Activated effector memory CD4-positive, alpha-beta T cell treated with Interleukin-2 at 50 U/mL for 16 hours (primary cell): ENCODE measurements at places on chromosomes 2 and 18.

DNA sequence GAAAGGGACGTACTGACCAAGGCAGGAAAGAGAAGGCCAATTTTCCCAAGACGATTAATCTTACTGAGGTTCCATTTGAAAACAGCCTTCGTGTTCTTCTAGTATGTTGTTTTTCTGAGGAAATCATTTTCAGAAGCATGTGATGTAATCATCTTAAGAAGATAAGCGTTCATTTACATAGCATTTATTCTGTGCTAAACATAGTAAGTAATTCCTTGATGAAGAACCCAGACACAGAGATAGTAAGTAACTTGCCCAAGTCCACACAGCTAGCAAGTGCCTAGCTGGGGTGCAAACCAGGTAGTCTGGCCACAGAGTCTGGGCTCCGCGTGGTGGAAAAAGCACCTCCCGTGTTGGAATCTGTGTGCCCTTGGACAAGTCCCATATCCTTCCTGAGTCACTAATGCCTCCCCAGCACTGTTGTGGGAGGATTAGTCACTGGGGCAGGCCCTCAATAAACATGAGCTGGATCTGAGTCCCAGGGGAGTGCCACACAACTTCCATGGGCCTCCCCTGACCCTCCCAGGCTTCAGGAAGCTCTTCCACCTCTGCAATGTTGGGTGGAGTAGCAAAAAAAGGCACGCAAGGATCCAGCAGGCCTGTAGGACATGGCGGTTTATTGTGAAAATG, 26.9 kb upstream of the ASAP2 start:
- no peak for DNase-seq

- DNase-seq: peak; percentile 20
These were observed 161.6 kb upstream of the TRIB2 start for GRCh38 chr2:12555012-12555645.

DNA sequence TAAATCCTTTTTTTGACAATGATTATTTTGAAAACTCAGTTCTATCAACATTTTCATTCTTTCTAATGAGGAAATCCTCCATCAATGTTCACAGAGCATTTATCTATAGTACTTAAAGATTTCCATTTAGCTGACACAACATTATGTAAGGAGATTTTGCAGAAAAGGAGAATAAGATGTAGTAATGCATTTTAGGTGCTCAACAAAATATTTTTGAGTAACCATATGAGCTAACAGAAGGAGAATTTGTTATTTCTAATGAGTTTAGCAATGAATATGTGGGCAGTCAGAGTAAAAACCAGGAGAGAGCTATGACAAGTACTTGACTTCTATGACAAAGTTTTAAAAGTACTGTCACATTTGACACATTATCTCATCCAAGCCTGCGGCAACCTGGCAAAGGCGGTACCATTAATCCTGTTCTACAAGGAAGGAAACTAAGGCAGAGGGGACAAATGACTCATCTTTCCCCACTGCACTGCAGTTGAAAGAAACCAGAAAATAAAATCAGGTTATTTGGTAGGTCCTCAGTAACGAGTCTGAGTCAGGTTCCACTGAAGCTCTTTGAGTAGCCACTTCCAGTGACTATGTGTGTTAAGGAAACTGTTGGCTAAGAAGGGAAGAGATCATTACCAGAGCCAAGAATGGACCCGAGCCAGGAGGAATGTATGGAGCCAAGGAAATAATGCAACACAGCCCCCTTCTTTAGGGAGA, 134.1 kb upstream of the ITGB6 start:
- no peak for DNase-seq

GRCh38 chr2:232741294-232741693, 35.1 kb downstream of the KCNJ13 start:
- no peak for DNase-seq

DNA sequence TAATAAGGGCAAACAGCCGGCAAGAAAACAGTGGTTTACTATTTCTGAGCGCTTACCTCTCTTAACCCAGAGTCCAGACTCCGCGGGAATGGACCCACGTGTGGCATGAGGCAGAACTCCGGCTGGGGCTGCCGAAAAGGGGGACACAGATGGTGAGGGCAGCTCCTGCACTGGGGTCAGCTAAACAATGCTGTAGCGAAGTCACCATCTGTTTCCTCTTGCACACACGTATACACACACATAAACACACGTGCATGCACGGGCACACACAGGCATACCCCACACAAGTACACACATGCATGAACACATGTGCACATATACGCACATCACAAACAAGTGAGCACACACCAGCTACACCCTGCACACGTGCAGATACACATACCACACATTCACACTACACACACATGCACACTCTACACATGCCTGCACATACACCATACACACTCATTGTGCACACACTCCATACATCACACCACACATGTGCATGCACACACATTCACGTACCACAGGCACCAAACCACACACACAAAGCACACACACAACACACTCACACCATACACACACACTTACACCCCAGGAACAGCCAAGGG, 105.9 kb upstream of the ID2 start:
- DNase-seq: no peak

- DNase-seq: no peak
These were observed 308.3 kb upstream of the SLC8A1 start for GRCh38 chr2:40760071-40760666.

DNA sequence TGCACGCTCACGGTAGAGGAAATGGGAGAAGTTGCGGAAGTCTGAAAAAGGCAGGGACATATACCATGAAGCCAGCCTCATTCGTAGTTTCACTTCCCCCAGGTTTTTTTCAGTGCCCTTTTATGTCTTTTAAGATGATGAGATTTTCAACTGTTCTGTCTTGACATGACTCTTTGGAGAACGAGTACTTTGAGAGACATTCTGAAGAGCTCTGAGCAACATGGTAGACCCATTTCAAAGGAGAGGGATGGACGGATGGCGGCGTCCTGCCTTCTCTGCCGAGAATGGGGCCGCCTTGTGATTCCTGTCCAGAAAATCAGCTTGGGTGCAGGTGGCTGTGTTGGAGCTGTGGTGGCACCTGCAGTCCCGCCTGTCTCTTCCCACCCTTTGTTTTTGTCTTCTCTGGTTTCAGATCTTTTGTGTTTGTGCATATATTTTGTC, 41.7 kb downstream of the SH3BP4 start:
- DNase-seq: no peak

- DNase-seq: no peak
These were observed 121.9 kb downstream of the HDAC4 start for GRCh38 chr2:239278941-239279365.

DNA sequence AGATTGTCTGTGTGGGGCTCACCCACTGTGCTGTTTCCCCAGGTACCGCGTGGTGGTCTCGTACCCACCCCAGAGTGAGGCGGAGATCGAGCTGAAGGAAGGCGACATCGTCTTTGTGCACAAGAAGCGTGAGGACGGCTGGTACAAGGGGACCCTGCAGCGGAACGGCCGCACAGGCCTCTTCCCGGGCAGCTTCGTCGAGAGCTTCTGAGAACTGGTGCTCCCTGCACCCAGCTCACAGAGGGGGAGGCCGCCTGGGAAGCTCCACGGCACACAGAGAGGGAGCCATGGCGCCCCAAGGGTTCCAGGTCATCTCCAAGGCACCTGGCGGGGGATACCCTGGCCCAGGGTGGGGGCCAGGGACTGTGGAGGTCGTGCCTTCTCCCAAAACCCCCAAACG, 112.3 kb downstream of the SEPTIN10 start:
- no peak for DNase-seq

GRCh38 chr2:46955764-46956163, 40.2 kb upstream of the MCFD2 start:
- DNase-seq: no peak

- no peak for DNase-seq
These were observed 133.2 kb upstream of the GULP1 start for GRCh38 chr2:188158337-188159100.

DNA sequence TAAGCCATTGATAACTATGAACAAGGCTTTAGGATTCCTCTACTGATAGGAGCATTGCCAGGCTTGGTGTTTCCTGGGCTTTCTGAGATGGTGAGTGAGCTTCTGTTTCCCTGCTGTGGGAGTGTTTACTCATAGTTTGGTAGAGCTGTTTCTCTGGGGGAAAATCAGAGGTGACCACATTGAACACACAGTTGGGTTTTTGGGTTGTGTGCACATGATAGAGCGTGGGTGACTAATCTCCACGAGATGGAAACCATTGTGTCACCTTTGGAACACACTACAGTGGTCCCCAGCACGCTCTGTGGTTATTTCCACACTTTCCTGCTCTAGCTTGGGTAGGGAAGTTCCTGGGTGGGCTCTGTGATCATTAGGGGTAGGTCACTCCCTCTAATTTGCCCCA, 5.4 kb downstream of the IL1R1 start:
- no peak for DNase-seq

DNA sequence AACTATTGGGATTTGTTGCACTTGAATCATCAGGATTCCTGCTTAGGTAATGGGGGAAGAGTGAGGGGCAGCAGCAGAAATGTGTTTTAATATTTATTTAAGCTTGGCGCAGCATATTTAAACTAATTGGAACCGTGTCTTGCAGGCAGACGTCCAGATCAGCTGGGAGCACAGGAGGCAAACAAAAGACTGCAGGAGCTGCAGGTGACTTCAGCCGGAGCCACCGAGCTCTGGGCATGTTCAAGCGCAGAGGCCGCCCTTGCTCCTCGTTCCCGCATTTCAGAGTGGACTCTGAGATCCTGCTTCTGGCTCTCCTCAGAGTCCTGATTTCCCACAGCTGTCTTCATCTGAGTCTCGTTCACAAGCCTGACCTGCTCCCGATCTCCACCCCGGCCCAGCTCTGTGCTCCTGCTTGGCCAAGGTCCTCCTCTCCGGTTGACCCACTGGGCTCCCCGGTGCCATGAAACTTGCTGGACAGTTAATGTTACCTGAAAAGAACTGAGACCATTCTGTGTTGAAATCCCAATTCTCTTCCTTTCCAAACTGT, 475.5 kb downstream of the SOX11 start:
- no peak for DNase-seq

DNA sequence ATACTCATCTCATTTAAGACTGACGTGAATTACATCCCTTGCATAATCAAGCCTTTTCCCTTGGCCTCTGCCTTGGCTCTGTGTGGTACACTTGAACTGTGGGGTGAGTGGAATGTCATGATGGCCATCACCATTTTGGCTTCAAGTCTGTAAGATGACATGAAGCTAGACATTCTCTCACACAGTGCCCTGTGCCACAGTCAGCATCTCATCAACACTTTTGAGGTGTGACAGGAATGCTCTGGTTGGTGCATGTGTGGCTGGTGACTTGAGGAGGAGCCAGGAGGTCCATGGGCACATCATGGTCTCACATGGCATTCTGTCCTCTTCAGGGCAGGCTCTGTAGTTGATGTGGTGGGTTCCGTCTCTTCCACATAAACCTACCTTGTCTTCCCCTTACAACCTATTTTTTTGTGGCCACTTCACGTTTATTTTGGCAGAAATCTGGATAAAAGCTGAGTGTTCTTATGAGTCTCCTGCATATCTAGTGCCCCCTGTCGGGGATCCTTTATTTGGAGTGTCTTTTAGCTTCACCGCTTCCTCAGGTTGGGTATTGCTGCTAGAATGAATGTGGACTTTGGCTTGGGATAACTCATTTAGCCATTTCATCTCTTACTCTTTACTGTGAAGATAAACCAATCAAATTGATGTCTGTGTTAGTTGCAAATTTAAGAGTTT, 28.1 kb downstream of the MAP4K4 start:
- DNase-seq: no peak

DNA sequence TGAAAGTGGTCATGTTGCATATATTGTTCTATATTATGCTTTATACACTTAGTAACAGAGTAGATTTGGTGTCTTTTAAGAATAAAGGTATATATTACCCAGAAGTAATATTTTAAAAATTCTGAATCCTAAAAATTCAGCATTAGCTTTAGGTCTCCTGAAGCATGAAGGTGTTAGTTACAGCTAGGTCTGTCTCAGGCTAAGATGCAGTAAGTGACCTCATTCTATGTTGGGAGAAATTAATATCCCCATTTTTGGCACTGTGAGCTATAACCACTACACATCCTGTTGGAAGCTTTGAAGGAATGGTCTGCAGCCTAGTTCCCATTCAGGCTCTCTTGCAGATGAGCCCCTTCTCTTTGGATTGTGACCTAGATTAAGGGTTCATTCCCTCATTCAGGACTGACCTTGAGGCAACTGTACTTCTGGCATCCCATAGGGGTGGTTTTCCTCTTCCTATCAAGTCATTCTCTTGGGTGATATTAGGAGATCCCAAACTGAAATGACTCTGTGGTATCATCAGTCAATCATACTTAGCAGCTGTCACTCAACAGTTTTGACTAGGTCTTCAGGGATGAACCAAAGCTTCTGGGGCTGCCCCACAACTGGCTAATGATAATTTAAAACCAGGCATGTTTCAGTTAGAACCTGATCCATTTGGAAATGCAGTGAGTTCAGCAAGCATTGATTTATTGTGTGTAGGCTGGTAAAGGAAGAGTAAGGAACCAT, 117.7 kb downstream of the GPD2 start:
- DNase-seq: no peak

GRCh38 chr2:47041063-47041462, 114.0 kb downstream of the STPG4 start:
- DNase-seq: no peak

GRCh38 chr2:211045025-211045424, 488.6 kb downstream of the CPS1 start:
- DNase-seq: no peak

DNA sequence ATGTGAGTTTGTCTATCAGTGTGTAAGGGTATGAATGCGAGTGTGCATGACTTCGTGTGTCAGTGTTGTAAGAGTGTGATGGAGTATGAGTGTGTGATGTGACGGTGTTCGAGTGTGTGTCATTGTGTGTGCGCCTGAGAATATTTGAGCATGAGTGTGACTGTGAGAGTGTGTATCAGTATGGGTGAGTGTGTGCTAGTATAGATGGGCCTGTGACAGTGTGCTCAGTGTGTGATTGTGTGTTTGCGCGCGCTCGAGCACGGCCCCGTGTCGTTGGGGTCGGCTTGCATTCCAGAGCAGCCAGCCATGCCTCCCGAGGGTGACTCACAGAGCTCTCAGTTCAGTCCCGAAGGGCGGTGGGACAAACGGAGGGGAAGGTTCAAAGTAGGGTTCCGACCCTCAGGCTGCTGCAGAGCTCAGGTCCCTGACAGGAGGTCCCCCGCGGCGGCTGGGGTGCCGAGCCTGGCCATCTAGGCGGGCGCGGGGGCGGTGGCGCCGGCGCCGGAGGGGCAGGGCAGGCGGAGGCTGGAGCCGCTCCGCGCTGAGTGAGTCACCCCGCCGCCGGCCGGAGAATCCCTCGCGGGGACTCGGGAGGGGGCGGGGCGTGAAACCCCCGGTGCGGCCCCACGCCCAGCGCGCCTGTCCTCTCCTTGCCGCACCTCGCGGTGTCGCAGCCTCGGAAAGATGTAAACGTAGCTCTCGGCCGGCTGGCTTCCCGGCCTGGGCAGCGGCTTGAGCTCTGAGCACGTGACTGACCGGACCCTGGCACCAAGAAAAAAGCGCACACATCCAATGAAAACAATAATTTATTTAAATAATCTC, 3.8 kb downstream of the DLX2 start:
- DNase-seq: no peak

- DNase-seq: no peak
These were observed 32.5 kb downstream of the IDH1 start for GRCh38 chr2:208222351-208222750.
